ENCODE measurements at places on chromosomes 3 and 15.

DNA sequence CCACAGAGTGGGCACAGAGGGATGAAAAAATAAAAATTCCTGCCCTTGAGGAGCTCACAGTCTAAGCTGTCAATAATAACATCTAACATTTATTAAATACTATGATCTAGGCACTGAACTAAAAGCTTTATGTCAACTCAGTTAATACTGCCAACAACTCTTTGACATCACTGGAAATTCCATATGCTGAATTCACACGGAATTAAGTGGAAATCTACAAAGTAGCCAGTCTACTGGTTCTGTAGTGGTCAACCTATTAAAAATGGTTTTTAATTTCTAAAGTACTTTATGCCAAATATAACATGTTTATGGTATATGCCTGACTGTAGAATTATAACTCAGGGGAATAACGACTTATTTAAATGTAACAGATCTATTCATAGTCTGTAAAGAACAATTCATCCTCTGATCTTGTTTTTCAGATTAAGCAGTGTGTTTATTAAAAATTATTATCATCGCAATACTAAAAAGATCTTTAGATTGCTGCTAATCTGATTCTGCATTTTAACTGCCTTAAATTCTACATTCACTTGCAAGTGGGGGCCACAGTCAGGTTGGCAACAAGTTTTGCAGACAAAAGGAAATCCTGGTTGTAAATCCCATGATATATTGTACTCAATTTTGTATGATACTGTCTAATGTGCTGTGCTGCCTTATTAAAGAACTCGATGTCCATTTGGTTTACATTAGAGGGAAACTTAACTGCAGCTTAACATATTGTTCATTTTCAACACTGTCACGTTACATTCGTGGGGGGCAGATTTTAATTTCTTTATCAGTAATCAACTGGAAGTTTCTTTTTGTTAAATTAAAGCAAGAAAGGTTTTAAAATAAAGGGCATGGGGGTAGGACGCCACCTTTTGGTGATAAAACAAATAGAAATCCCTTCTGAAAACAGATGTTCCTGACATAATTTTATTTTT lies 2.6 kb upstream of the FOXP1 start:
- DNase-seq, result no peak

DNA sequence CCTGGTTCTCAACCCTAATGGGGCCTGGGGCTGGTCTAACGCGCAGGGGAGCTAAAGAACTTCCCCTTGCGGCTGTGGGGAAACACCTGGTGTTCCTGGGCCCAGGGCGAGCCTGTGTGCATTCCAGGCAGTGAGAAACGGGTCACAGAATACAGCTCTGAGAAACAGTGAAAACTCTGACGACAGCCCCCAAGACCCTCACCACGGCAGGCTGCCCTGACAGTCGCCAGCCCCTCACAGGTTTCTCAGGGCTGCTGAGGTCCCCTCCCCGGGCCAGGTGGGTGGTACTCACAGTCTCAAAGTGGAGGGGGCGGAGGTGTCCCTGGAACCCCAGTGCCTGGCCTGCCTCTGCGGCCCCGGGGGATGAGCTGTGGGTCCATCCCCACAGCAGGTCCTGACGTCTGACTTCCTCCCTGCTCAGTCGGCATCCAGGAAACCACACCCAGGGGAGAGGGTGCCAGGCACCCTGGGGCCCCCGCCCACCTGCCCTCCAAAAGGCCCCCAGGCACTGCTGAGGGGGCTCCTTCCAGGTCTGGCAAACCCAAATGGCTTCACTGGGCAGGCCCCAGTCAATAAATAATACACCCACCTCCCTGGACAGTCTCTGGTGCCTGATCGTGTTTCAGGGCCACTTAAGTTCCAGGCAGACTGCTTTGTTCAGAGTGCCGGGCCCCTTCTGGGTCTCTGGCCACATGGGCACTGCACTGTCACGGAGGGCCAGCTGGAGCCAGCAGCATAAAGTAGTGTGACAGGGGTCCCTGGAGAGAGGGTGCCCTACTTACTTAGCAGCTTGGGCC lies 57.7 kb downstream of the IQSEC1 start:
- no peak for DNase-seq

- no peak for DNase-seq
These were observed 40.5 kb downstream of the FEZF2 start for GRCh38 chr3:62332835-62333244.

DNA sequence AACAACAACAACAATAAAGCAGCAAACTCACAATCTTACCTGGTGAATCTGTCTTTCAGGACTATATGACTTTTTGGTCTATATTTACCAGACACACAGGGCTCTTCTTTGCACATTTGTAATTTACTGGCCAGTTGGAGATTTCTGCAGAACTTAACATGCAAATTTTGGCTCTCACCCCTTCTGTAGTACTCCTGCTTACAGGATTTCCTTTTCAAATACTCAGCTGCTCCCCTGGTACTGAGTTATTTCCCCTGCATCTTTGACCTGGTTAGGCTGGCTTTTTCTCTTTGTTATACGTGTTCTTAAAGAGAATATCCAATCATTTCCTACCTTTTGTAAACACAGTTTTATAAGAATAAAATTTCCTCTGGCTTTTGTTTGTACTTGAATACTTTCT lies 228.0 kb downstream of the MBNL1 start:
- DNase-seq, result no peak
